ENCODE measurements at places on chromosomes 1 and 21.

- DNase-seq: peak; percentile 25
Measured at GRCh38 chr21:37686991-37687810, 229.1 kb downstream of the KCNJ6 start.

GRCh38 chr1:109312246-109312645 is 5.4 kb upstream of the MYBPHL start:
- DNase-seq: no peak

DNA sequence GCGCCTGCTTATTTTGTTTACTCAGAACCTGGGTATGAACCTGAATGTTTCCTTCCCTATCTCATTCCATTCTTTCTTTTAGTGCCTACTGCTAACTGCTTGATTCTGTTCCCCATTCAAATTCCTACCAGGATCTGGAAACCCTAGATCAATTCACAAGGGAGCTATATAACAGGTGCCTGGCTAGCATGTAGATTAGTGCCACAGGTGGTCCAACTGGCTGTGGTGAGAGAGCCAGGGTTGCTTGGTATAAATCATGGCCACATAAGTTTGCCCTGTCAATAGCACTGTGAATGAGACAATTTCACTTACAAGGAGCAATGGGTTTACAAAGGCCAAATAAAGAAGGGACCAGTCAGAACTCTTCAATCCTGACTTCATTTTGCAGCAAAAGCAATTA is 6.6 kb upstream of the PRPF38B start:
- DNase-seq: no peak

DNA sequence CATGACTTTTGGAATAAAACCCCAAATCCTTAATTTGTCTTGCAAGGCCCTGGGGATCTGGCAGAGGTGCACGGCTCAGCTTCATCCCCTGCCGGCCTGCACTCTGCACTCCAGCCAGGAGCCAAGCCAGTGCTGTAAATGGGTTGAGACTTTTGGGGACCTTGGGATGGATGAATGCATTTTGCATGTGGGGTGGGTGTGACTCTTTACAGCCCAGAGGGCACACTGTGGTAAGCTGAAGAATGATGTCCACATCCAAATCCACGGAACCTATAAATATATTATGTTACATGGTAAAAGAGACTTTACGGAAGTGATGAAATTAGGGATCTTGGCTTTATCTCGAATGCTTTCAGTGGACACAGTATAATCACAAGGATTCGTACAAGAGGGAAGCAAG is 177.8 kb downstream of the EDEM3 start:
- DNase-seq: no peak

DNA sequence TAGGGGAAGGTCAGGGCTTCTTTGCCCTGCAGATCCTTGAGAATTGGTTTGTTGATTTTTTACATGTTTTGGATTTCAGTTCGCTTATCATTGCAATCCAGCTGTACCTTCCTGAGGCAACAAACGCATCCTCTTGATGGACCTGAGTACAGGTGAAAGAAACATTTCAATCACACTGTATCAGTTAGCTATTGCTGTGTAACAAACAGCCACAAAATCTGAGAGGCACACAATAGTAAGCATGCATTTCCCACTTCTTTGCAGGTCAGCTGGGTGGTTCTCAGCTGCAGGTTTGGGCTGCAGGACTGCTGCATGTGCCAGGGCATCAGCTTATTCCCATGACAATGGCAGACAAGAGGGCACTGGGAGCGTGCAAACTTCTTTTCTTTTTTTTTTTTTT is 586.4 kb downstream of the MATN1 start:
- DNase-seq: no peak

DNA sequence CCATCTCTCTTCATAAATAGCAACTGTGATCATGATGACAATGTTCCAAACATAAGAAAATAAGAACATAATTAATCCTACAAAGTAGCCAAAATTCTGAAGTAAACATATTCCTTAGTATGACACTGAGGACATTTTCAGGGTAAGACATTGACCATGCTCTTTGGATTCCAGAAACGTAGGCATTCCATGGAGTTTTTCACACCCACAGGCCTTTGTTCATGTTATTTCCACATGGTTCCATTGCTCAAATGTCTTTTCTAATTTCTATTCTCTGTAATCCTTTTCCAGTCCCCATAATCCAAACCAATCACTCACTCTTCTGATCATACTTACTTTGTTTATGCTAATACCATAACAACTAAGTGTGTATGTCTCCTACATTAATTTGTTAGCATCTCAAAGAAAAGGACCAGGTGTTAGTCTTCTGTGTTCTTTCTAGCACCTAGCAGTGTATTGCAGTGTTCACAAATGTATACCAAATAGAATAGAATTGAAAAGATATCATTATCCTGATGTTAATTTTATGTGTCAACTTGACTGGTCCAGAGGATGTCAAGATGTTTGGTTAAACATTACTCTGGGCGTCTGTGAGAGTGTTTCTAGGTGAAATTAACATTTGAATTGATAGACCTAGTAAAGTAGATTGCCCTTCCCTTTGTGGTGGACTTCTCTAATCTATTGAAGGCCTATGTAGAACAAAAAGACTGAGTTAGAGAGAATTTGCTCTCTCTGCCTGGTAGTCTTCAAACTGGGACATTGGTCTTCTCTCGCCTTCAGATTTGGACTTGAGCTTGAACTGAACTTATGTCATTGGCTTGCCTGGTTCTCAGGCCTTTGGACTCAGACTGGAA is 516.6 kb downstream of the PTPRC start:
- DNase-seq: no peak

DNA sequence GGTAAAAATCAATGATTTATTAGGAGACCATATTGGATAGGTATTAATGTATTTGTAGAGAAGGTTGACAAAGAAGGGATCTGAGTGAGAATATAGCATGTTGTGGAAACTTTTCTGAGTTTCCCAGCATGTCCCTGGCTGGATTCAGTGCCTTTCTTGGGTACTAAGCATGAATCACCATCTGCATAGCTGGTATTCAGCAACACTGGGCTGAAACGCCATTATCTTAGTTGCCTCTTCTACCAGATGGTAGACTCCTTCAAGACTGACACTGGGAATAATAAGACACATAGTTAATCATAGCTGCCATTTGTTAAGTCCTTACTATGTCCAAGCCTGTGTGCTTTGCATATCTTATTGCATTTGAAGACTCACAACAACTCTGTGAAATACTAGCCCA is 45.5 kb downstream of the ATP5PF start:
- no peak for DNase-seq

- no peak for DNase-seq
Measured at GRCh38 chr21:42559326-42559725, 45.7 kb downstream of the SLC37A1 start.

DNA sequence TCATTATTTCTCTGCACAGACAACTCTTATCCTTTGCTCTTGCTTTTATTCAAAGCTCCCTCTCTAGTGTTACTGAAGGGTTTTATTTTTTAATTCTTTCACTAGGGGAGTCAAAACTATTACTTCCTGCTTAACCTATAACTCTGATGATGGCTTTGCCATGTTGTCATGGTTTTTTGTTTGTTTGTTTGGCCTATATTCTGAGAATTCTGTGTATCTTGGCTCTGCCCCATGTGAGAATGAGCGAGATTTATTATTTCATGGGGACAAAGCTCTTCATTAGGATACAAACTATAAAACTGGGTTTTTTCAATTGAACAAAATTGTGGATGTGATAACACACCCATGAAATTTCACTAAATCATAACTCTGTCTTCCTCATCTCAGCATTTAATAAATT is 190.5 kb upstream of the C1orf105 start:
- DNase-seq: no peak

DNA sequence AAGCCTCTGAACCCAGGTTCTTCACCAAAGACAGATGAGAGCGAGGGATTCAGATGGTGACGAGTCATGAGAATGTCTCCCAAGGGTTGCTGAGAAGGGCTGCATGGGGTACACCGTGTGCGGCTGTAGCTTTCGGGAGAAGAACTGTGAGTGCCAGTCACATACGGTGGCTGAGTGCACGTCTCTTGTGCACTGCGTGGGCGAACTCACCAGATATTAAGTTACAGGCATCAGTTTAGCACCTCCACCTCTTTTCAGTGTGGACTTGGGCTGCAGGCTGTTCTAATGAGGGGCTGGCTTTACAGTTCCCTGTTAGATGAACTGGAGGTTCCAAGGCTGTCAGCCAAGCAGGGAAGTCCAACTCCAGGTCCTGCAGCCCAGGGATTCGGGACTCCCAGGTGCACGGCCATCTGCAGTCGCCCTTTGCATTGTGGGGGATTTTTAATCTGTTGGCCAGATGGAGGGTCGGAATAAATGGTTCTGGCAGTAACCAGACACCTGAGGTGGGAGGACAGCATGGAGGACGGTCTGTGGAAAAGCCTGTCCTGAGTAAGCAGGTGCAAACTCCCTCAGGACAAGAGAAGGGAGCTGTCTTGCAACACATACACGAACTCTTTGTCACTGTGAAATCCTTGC is 26.5 kb upstream of the AVPR1B start:
- DNase-seq: no peak
